ENCODE measurements at places on chromosomes 12 and 14.

DNA sequence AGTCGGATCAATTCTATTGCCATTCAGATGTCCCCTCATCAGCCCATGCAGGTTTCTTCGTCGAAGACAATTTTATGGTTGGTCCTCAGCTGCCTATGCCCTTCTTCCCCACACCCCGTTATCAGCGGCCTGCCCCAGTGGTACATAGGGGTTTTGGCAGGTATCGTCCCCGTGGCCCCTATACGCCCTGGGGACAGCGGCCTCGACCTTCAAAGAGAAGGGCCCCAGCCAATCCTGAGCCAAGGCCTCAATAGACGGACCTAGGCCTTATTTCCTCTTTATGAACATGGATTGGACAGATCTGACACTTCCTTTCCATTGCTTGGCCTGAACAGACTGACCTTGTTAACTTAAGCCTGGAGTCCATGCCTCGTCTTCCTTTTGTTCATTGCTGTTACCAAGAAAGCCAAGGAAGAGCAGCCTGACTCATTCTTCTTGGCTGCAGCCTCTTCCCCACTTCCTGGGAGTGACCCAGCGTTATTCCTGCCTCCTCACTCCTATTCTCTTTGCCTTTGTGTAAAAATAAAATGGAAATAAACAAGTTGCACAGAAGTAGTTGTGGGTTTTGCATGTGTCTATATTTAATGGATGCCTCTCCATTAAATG, 156.5 kb upstream of the AMIGO2 start:
- DNase-seq = no peak

DNA sequence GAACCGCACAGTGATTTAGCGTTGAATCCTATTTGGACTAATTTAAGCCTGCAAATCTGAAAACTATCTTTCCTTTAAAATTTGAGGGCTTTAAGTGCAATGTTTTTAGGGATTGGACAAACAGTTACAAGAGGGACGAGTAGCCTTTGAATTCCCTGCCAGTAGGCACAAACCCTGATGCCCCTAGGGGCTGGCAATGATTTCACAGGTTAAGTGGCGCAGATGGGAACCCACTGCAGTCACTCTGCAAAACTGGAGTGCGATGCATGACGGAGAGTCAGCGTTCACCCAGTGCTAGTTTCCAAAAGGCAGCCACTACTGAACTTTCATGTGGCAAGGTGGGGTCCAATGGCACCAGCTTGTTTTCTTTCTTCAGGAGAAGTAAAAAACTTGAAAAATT, 99.4 kb upstream of the FRMD6 start:
- DNase-seq = no peak

GRCh38 chr14:38505221-38505972, 249.5 kb upstream of the CLEC14A start:
- DNase-seq = no peak

DNA sequence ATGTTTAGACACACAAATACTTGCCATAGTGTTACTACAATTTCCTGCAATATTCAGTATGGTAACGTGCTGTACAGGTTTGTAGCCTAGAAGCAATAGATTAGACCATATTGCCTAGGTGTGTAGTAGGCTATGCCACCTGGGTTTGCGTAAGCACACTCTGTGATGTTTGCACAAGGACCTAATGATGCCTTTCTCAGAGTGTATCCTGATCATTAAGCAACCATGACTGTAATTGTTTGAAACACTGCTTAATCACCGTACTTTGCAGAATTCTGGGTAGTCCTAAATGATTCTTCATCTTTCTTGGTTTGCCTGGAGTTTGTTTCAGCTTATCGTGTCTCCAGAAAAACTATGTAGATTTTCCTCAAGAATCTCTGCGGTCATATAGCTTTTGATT, 11.2 kb upstream of the TCP11L2 start:
- DNase-seq = no peak

GRCh38 chr14:100037353-100037752, 27.9 kb upstream of the EVL start:
- DNase-seq = no peak

DNA sequence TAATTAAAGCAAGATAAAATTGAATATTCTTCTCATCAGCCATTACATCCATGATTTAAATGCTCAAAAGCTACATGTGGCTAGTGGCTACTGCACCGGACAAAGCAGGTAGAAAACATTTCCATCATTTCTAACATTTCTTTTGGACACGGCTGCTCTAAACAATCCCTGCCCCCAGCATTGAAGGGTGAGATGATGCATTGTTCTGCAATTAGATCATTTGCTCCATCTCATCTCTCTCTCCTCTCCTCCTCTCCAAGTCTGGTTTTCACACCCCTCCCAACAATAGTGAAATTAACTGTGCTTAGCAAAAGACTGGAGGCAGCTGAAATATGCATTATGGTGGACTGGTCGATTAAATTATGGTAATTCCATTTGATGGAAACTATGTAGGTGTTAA, 288.5 kb downstream of the KSR2 start:
- DNase-seq = no peak

DNA sequence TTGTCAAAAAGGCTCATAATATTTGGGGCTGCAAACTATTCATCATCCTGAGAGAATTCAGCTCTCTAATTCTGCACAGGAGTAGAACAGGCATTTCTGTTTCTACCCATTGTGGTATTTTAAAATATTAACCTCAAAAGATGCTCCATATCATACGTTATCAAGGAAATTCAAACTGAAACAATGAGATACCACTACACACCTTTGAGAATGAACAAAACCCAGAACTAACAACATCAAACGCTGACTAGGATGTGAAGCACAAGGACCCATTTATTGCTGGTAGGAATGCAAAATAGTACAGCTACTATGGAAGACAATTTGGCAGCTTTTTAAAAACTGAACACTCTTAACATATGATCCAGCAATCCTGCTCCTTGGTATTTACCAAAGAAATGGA, 171.8 kb downstream of the DUSP6 start:
- DNase-seq = no peak

GRCh38 chr12:126163984-126164383, 1098.7 kb downstream of the AACS start:
- DNase-seq = no peak
